Right ventricle myocardium superior (tissue), 1 donor: ENCODE measurements at places on chromosomes 4 and X.
A peak's percentile ranks its signal among the peaks of the same experiment; 100 is the strongest.

DNA sequence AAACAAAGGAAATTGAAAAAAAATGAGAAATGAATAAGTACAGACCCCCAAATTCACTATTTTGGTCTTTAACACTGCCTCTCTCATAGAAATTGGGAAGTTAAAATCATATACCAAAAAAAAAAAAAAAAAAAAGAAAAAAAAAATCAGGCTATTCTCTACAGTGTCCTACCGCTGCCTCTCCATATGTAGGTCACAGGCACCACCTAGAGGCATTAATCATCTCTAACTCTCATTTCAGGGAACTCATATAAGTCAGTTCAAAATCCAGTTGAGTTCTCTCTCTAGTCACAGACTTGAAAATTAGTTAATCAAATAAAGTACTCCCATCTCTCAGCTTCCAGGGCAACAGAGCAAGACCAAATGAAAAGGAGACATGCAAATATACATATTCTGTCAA is 47.9 kb downstream of the COX18 start:
- no peak for DNase-seq

DNA sequence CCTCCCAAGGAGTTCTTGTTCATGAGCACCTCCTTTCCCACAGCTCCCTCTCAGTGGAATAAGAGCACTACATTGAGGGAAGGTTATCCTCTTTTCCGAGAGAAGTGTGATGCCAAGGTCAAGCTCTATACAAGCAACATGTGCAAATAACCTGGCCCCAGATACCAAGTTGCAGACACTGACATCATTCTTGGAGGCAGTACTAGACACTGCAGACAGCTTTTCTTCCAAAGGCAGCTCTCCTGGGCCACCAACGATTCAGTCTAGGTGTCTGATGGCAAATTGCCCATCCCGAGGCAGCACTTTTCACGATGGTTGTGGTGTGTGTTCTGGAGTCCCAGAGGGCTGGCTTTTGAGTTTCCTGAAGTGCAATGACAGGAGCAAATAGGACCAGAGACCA is 384.9 kb downstream of the TLL1 start:
- DNase-seq, result no peak

- no peak for DNase-seq
Observed at GRCh38 chr4:138458751-138459150, 216.6 kb upstream of the SLC7A11 start.

DNA sequence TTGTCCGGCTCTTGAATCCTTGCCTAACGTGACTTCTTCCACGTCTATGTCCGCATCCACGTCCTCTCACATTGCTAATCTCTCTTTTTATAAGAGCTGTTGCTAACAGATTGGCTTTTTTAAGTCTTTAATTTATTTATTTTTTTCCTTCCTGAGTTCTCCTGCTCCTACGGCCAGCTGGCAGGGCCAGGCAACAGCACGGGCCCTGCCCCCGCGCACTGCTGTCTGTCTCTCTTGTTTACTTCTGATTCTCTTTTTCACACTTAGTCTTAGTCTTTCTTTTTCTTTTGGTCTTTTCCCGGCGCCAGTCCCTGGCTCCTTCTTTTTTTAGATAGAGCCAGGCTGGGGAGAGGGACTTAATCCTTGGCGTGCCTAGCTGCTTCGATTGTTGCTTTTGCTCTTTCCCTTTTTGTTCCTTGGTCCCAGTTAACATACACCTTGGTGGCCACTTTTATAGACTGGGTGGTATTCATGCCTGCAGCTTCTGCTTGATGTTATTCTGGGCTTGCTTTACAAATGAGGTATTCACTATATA is 53.2 kb upstream of the RBMX start:
- DNase-seq, result no peak

- DNase-seq, result peak; percentile 78
Observed at GRCh38 chr4:7518871-7519637, 84.3 kb upstream of the PSAPL1 start.

- no peak for DNase-seq
Observed at GRCh38 chr4:25131926-25132325, 28.3 kb downstream of the SEPSECS start.
